ENCODE measurements at places on chromosomes 5 and 9.

DNA sequence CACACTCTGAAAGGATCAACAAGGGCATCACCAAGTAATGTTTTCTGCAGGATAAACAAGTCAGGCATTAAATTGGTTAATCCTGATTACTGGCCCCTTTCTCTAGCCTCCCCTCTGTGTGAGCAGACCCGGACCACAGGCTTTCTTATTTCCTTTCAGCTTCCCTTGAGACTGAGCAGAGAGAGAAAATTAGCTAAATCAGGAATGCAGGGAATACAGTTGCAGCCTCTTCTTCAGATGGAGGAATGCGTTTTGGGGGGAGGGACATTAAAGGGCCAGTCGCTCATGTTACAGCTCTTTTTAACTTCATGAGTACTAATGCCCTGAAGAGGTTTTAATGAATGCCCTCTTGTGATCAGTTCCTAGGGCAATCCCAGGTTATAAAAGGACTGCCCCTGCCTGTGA, 19.8 kb downstream of the PCDHAC2 start:
- peak; percentile 58 for DNase-seq

DNA sequence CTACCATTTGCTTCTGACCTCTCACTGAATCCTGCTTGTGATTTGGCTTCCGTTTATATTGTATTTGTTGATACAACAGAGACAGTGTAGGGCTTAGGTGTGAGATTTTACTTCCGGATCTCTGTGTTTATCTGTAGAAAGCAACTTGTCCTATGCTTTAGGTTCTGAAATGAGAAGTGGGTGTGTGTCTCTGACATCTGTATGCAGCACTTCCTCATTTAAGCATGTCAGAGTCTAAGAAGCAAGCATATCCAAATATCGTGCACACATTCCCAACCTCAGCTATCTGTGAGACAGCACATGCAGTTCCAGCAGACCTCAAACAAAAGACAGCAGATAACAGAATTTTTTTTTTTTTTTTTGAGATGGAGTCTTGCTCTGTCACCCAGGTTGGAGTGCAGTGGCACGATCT, 16.3 kb downstream of the KLF9 start:
- no peak for DNase-seq

GRCh38 chr5:126846344-126846743, 69.4 kb downstream of the LMNB1 start:
- no peak for DNase-seq

GRCh38 chr9:72044095-72044494, 16.3 kb downstream of the C9orf57 start:
- no peak for DNase-seq

DNA sequence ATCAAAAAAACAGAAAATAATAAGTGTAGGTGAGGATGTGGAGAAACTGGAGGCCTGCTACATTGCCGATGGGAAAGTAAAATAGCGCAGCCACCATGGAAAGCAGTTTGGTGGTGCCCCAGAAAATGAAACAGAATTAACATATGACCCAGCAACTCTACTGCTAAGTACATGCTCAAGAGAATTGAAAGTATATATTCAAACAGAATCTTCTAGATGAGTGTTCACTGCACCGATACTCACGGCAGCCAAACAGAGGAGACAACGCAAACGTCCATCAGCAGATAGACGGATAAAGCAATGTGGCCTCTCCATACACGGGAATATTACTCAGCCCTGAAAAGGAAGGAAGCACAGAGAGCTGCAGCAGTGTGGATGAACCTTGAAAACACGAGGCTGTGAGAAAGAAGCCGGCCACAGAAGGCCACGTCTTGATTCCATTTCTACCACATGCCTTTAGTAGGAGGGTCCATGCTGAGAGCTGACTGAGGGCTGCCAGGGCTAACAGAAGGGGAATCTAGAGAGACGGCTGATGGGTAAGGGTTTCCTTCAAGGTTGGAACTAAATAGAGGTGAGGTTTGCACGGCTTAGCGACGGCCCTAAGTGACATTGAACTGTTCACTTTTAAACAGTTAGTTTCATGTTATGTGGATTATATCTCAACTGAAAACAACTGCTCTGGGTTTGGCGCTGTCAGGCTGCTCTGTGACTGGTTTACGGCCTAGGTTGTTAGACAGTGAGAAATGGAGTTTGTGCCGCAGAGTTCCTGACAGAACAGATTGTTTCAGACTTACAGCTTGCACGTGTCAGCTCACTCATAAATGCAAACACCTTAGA, 29.8 kb downstream of the AHRR start:
- no peak for DNase-seq

GRCh38 chr9:19451240-19452087, 42.7 kb downstream of the ACER2 start:
- no peak for DNase-seq

- peak; percentile 14 for DNase-seq
These were observed 1771.7 kb upstream of the CDH9 start for GRCh38 chr5:28809811-28810750.

- DNase-seq = no peak
These were observed 67.0 kb upstream of the PPP1R2B start for GRCh38 chr5:156783092-156783491.

GRCh38 chr5:86030753-86031152, 587.0 kb upstream of the COX7C start:
- DNase-seq = no peak

DNA sequence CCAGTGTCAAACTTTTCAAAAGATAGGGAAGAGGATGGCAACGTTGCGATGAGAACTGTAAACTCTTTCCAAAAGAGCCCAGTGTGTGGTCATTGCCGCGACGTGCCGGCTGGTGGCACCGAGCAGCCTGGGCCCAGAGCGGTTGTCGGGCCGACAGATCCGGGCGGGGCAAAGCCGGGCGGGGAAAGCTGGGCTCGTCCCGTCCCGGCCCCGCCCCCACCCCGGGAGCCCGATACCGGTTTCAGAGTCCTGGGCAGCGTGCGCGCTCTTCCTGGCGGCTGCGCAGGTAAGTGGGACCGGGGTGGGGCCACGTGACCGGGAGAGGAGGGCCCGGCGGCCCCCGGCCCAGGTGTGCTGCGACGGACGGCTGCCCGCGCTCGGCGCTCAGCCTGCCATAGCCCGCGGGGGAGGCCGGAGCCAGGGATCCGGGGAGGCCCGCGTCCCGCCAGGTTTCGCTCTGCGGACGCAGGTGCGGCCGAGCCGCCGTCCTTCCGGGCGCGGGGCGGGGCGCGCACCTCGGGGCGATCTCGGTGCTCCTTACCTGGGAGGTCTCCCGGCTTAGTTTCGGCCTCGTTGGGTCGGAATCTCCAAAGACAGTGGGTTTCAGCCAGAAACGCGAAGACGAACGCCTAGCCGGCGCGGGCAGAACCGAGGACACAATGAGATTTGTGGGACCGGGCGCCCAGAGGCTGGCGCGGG, at the start of gene MARVELD2:
MARVELD2 (plus strand) TSS at position 232 of the 699 bp plus-strand sequence. CDS start 4,270 bp downstream, outside the sequence.
- peak; percentile 95 for DNase-seq

- no peak for DNase-seq
These were observed 382.5 kb downstream of the KCNN2 start for GRCh38 chr5:114744406-114744805.

- no peak for DNase-seq
These were observed 118.0 kb upstream of the BRINP1 start for GRCh38 chr9:119487118-119487827.

- DNase-seq = peak; percentile 46
These were observed 463.5 kb upstream of the RGMB start for GRCh38 chr5:98309785-98310598.

GRCh38 chr9:80387828-80388227, 816.1 kb downstream of the TLE4 start:
- DNase-seq = no peak

DNA sequence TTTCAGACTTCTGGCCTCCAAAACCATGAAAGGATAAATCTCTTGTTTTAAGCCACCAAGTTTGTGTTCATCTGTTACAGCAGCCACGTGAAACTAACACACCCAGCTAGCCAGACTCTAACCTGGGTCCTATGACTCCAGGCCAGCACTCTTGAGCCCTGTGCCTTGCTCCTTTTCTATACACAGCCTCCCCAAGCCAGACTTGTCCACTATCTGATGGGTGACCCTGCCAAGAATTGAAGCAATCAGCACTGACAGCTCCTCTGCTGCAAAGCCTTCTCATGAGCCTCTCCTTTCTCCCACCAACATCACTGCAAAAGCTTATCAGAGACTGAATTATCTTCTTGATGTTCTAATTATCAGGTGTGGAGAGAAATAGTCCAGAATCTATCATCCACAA, 41.4 kb downstream of the SIL1 start:
- DNase-seq = no peak

DNA sequence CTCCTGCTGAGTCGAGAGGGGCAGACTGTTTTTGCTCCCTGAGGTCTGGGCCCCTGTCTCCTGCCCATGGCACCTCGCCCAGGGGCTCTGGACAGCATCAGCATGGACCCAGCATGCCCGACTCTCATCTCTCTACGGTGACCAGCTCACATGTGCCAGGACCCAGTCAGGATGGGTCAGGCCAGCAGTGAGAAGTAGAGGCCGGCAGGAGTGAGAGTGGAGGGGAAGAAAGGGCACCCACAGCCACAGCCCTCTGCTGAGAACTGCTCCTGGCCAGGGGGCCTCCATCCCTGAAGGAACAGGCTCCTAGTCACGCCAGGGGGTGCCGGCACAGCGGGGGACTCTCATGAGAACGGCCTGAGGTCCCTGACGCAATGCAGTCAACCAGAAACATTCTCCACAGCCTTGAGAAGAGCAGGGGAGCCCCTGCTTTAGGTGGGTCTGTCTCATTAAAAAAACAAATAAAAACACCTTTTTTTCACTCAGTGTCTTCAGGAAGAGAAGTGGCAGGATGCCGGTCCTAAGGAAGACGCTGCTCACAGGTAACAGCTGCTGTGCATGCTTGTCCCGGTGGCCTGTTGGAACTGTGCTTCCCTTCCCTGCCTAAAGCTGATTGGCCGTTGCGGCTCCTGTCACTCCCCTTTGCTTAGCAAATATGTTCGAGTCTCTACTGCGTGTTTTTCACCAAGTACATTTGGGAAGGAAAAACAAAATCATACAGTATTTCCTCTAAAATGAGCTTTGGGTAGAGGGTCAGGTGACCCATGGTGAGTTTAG, 85.7 kb upstream of the FBXW11 start:
- no peak for DNase-seq

GRCh38 chr9:81073821-81074220, 615.5 kb downstream of the TLE1 start:
- no peak for DNase-seq

- peak; percentile 40 for DNase-seq
These were observed 73.4 kb downstream of the FBXO38 start for GRCh38 chr5:148457183-148457620.

DNA sequence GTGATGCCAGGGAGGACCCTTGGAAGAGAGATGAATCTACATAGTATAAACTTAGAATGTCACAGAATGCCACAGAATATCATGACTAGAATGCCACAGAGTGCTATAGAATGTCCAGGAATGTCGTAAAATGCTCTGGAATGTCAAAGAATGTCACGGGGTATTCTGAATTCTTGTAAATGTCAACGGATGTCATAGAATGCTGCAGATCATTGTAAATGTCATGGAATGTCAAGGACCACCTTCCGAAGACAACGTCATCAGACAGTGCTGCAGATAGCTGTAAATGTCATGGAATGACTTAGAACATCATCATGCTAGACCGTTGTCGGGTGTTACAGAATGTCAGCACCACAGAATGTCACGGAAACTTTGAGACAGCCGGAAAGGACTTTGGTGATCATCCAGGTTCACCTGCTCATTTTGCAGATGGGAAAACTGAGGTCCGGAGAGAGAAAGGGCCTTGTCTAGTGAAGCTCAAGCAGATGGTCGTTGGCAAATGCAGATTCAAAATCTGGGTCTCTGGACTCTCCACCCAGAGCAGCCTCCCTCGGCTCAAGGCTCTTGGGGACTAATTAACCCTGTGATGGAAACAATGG, 117.1 kb downstream of the LHX2 start:
- DNase-seq = no peak

DNA sequence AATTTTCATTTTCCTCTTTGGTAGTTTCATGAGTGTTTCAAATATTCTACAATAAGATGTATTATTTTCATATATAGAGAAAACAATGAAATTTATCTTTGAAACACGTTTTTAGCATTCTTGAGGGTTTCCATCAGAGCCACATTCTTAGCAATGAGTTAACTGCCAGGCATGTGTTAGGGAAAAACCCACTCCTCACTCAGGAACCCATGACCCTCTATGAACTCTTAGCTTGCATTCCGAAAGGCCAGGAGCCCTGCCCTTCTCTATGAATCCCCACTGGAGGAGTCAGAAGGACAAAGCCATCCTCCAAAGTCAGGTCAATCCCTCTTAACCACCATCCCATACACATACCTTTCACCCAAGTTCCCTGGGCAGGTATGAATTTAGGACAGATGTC, 57.5 kb downstream of the ADAMTS12 start:
- DNase-seq = no peak

DNA sequence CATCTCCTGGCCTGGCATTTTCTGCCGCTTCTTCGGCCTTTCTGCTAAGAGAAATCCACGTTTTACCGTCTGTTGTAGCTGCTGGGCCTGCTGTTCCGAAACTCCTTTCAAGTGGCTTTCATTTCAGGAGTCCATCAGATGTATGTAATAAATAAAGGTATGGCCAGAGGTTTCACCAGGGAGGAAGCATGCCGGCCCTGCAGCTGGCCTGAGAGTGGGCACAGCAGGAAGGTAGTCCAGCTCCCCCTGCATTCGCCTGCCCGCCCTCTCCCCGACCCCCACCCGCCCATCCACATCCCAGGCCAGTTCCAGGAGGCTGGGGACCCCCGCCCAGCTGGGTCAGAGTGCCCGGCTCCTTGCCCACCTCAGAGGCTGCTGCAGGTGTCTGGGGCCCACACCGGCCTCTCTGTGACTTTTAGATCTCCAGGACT, 46.4 kb upstream of the EXOC3 start:
- no peak for DNase-seq

All from iPS-NIHi11 (cell line).